ENCODE measurements at places on chromosomes 12 and 14.

- no peak for DNase-seq
These were observed 62.3 kb downstream of the ETV6 start for GRCh38 chr12:11711651-11712327.

GRCh38 chr14:26663506-26663905 lies 65.7 kb upstream of the NOVA1 start:
- DNase-seq, result no peak

- no peak for DNase-seq
These were observed 89.2 kb downstream of the ARF6 start for GRCh38 chr14:49982082-49982481.

DNA sequence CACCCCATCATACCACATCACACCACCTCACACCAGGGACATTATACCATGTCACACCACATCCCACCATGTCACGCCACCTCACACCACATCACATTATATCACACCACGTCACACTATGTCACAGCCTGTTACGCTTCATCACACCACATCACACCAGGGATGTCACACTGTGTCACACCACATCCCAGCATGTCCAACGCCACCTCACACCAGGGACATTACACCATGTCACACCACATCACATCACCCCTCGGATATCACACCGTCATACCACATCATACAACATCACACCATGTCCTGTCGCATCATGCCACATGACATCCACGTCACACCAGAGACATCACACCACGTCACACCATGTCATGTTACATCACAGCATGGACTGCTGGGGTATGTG lies 235.5 kb downstream of the TMEM121 start:
- DNase-seq, result no peak

DNA sequence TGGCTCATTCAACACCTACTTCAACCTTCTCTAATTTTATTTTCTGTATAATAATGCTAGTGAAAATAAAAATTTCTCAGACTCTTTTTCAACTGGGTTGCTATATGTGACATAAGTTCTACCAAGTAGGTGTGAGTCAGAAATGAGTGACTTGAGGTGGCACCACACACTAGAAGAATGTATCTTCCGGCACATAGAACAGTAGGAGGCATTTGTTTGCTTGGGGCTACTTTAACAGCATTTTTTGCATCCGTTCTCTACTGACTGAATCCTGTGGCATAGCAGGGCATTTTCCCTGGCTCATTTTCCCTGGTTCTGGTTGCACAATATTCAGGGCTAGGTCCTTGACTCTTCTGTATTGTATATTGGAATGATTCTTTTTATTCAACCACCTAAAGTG lies 194.0 kb upstream of the SLC16A7 start:
- DNase-seq, result no peak

DNA sequence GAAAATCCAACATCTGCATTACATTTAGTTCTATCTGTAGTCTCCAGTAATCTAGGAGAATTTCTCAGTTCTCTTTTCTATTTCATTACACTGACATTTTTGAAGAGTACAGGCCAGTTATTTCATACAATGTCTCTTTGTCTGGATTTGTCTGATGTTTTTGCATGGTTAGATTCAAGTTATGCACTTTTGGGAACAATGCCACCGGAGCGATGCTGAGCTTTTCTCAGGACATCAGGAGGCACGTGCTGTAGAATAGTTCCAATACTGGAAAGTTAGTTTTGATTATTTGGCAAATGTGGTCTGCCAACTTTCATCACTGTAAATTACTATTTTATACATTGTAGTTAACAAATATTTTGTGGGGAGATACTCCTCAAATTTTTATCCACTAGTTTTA lies 43.1 kb downstream of the ALDH1L2 start:
- no peak for DNase-seq

DNA sequence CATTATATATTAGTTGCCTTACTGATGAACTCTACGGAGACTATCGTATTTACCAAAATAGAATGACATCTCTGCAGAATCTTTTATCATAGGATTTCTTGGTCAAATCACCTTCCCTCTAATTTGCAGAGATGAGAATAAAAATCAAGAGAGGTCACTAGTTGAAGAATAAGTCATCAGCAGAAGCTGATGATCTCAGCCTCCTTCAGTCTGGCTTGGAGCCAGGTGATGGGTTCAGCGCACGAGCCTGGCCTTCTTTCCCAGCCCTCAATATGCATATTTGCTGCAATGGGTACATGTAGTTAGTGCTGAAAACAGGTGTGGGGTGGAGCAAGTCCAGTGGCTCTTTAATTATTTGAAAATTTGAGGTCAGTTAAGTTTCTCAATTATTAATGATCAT lies 19.2 kb upstream of the EMP1 start:
- no peak for DNase-seq

DNA sequence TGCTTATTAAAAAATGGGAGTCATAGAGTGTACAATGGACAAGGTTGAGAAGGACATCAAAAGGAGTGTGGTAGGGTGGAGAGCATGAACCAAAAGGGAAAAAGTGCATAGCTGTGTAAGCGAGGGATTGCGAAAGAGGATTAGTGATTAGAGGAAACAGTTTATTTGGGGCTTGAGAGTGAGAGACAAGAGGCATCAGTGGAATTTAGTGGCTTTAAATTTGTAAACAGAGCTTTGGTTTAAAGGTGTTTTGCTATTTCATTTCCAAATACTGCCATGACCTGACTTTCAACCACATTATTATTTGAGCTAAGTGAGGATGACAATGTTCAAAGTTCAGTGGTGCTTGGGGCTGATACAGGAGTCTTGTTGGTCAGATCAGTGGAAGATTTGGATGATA lies 53.4 kb downstream of the SLC16A7 start:
- no peak for DNase-seq

GRCh38 chr12:48980953-48981756 lies 3.0 kb downstream of the WNT1 start:
- DNase-seq, result peak; percentile 39

DNA sequence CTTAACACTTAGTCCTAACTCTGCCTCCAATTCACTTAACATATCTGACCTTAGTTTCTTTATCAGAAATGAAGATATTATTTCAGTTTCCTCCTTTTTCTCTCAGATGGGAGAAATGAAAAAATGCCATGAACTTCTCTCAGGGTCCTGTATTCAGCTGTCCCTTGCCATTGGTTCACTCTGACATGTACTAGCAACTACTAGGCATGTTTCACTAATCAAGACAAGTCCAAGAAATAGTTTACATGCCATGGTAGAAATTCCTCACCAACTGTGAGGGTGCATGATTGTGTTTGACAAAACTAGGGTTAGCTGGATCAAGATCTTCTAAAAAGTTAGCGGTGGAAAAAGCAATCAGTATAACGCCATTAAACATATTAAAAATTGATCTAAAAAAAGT lies 7.0 kb upstream of the ATXN7L3B start:
- DNase-seq, result no peak

GRCh38 chr12:127943481-127944210 lies 323.3 kb upstream of the TMEM132C start:
- no peak for DNase-seq

DNA sequence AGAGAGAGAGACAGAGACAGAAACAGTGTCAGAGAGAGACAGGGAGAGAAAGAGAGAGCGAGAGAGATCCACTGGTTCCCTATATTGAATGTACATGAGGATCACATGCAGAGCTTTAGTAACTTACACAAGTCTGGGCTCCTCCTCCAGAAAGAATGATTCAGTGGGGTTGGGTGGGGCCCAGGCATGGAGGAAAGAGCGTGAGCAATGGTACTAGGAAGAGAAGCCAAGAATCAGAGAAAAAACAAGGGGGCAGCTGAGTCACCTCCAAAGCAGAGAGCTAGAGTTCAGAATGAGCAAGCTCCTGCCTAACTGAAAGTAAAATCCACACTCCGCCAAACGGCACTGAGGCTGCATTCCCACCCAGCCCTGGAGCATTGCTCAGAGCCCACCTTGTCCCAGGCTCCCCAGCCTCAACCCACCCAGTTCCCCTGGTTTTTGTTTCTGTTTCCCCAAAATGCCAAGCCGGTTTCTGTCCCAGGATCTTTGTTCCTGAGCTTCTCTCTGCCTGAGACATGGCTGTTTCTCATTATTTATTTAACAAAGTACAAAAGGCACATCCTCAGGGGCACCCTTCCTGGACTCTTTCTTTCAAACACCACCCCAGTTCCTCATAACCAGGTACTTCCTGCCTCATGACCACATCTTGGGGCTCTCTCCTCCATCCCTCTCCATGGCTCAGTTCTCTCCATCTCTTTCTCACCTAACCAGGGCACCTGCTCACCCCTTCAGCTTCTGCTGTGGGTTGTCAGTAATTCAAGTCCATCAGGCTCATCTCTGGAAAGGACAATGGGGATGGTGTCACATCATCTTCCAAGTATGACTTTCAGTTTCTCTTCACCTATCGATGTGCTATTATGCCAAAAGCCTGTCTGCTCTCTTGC lies 670.3 kb upstream of the TBX3 start:
- no peak for DNase-seq

- DNase-seq, result no peak
These were observed 190.2 kb upstream of the SLC38A2 start for GRCh38 chr12:46562625-46563225.

GRCh38 chr14:91195881-91196280 lies 48.6 kb downstream of the GPR68 start:
- DNase-seq, result no peak

- no peak for DNase-seq
These were observed 152.0 kb upstream of the AEBP2 start for GRCh38 chr12:19287302-19287701.

- peak; percentile 17 for DNase-seq
These were observed 78.0 kb downstream of the NOC4L start for GRCh38 chr12:132222096-132222807.

DNA sequence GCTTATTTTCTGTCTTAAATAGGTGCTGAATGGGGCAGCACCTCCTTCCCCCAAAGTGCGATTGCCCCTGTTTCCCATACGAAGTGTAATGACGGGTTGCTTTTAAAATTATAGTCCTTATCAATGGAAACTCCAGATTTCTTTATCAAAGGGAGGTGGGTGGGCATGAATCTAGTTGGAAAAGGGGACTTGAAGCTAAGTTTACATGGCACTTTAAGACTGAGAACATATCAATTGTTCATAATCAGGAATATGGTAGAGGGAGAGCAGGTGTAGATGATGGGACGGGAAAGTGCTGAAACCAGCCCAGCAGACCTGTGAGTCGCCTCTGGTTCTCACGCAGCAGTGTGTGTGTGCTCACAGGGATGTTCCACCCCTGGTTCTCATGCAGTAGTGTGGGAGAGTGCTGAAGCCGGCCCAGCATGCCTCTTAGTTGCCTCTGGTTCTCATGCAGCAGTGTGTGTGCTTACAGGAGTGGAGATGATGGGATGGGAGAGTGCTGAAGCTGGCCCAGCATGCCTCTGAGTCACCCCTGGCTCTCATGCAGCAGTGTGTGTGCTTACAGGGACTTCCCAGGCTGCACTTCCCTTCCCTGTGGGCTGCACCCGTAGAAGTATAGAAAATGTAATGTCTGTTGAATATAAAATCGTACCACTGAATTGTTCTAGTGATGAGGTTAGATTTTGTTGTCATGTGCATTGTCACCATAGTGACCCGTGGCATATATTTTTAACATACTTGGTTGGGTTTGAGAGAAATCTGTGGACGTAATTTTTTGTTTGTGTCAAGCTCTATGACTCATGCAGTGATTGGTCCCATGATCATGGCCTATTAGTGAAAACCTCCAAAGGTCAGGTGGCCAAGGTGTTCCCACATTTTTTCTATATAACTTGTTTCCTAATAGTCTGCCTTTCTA lies 51.6 kb downstream of the GPATCH2L start:
- no peak for DNase-seq

- DNase-seq, result no peak
These were observed 131.7 kb downstream of the TMTC2 start for GRCh38 chr12:82818271-82819035.

DNA sequence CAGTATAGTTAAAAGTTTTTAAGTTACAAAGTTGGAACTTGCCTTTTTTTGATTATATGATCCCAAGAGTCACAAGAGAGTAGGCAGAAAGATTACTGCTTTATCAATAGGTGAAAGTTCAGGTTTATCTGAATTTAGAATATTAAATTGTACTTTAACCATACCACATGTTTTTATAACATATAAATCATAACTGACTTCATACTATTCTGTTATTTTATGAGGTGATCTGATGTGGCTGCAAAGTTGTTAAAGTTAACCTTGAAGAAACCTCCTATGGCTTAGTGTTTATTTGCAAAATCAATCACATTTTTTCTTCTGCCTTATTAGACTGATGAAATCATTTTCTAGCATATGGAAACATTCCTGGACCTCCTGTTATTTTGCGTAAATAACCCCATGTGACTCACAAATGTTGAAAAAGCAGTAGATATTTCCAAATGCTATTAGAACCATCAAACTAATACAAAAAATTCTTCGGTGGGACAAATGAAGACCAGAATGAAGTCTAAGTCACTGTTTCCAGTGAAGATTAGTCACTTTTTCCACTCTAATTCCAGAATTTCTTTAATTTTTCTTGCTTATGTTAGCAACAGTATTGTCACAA lies 132.1 kb downstream of the RAD51B start:
- no peak for DNase-seq

- no peak for DNase-seq
These were observed 9.1 kb downstream of the FIGNL2 start for GRCh38 chr12:51839310-51839947.

- no peak for DNase-seq
These were observed 149.5 kb downstream of the PRKCH start for GRCh38 chr14:61470961-61471293.

GRCh38 chr14:100823413-100824080 lies 2.4 kb upstream of the MEG3 start:
- DNase-seq, result no peak

- no peak for DNase-seq
These were observed 236.1 kb downstream of the C12orf50 start for GRCh38 chr12:87793131-87793530.

DNA sequence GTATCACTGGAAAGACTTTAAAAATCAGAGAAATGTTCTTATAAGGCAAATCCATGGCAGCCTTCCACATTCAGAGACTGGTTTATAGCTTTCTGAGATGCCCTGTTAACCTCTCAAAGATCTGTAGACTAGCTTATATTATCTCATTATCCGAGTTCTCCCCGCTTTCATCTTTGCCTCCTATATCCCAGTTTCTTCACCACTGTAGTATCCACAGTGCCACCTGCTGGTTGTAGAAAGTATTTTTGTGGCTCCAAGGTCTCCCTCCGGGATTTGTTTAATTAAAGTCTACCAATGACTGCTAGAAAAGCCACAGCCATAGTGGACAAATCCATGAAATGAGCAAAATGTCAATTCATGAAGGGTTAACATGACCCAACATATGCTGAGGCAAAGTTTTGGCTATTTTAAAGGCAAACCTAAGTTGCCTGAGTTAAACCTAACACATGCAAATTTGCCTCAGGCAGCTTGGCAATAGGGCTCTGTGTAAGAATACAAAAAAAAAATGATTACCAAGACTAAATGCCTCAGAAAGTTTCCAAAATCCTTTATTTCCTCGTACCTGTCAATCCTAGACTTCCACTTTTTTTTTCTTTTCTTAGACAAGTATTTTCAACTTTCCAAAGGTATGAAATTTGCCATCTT lies 218.8 kb upstream of the BMP4 start:
- DNase-seq, result peak; percentile 50

- DNase-seq, result no peak
These were observed 25.9 kb downstream of the DUSP6 start for GRCh38 chr12:89326239-89327040.

- peak; percentile 93 for DNase-seq
These were observed at the start of gene TMEM260 for GRCh38 chr14:56579345-56580220. TMEM260 (plus strand) TSS chr14:56579798; CDS start chr14:56579915, 117 bp downstream.

All from stimulated activated CD4-positive, alpha-beta T cell treated with anti-CD3 and anti-CD28 coated beads, Interleukin-4, amount 100 ng/mL, for 24 hours (primary cell).